ENCODE measurements at places on chromosomes 2 and 18.

DNA sequence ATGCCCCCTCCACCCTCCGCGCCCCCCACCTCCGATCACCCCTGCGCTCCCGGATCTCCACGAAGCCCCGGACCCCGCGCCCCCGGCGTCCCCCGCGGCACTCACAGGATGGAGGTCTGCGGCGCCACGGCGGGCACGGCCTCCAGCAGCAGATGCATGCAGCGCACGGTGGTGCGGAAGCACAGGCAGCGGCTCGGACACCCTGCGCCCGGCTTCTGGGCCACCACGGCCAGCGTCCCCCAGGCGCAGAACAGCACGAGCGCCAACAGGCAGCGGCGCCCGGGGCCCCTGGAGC lies 217 bp downstream of the PXDN start:
- DNase-seq = no peak

GRCh38 chr2:8498994-8499393 lies 182.9 kb upstream of the ID2 start:
- no peak for DNase-seq

DNA sequence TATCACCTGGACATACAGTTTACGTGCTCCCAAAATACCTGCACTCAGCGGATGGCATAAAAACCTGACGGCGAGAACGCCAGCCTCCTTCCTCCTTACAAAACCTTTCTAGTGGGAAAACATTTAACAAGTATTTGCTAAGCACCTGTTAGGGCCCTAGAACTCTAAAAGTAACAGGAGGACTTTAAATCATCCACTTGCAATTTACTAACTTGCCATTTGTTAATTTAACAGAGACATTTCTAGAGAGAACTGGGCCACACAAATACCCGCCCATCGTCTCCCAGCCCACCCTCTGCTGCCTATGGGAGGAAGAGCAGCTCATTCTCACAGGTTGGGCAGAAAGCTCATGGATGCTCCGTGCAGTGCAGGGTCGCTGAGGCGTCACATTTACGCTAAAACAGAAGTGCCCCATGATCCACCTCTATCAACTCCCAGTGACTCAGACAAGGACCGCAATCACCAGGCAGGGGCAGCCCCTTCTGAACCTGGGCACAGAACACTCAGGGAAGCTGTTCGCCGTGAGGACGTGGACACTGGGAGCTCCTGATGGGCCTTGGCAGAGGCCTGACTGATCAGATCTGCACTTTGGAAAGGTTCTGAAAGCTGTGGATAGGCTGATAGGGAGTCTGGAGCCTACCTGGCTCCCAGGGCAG lies 106.9 kb downstream of the HDAC4 start:
- no peak for DNase-seq

DNA sequence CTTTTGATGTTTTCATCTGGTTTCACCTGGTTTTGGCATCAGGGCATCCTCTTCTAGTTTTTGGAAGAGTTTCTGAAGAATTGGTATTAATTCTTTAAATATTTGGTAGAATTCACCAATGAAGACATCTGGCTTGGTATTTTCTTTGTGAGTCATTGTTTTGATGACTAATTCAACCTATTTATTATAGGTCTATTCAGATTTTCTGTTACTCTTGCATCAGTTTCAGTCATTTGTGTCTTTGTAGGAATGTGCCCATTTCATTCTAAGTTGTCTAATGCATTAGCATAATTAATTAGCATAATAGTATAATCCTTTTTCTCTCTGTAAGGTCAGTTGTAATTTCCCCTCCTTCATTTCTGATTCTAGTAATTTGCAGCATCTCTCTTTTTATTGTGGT lies 8.0 kb downstream of the GNLY start:
- no peak for DNase-seq

- DNase-seq = no peak
Observed at GRCh38 chr2:222795450-222796357, 65.1 kb upstream of the ACSL3 start.

GRCh38 chr18:70331456-70332097 lies 42.7 kb downstream of the SOCS6 start:
- DNase-seq = no peak

- DNase-seq = no peak
Observed at GRCh38 chr2:100592226-100592625, 29.4 kb downstream of the PDCL3 start.

DNA sequence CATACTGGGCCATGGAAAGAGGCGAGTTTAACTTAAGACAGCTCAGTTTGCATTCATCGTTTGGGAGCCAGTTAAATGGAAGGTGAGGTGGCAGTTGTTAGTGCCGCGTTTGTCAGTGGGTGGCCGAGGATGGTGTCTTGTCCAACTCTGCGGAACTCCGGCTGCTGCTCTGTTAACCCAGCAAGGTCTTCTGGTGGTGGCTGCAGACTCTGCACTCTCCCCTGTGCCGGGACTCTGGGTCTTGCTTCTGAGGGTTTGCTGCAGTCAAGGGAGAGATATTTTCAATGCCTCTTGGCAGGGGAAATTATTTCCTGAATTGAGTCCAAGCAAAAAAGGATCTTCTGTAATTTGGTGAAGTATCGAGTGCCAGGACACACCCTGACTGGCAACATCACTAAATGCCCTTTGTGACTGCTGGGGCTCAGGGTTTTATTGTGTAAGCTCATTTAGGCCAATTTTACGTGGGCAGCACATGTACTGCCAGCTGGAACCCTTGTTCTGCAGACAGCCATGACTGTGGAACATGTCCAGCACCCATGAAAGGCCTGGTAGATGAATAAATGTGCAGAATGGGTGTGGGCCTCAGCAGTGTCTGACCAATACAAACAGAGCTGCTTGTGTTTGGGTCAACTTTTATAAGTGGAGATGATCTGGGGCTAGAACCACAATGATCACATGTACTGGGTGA lies 58.1 kb downstream of the IL1R2 start:
- DNase-seq = no peak

DNA sequence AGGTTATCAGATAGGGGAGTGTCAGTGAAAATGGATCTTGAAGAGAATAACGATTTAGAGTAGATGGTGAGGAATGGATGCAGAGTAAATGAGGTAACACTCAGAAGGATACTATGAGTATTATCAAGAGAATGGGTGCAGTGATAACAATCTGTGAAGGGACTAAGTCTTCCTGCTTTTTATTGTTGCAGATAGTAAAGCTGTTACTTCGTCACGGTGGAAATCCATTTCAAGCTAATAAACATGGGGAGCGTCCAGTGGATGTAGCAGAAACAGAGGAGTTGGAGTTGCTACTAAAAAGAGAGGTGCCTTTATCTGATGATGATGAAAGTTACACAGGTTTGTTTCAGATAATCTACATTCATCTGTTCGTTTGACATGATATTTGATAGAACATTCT lies 85.1 kb downstream of the ANKRD12 start:
- DNase-seq = no peak

DNA sequence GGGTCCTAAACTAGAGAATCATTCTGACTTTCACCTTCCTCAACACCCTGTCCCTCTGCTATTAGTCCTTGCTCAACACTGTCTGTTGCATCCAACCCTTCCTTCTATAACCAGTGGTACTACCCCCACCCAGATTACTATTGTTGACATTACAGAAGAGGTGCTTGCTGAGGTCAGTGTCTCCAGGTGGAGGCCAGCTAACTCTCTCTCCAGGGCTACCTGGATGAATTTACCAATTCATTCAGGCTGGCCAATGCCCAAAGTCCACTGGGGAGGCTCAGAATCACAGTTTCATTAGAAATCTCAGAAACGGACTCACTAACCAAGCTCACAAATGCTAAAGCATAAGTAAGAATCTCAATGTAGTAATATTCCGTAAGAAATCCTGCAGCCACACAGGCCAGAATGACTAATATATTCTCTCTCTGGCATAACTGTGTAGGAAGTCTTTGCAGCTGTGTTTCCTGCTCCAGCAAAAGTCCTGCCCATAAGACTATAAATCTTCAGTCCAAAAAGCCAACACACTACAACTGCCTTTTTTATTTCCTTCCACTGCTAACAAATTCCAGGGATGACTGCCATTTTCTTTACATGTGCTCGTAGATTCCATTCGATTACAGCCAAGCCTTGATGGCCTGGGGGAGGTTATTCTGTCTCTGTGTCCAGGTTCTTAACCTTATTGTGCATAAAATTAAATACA lies 10.0 kb upstream of the TTR start:
- DNase-seq = peak; percentile 54

DNA sequence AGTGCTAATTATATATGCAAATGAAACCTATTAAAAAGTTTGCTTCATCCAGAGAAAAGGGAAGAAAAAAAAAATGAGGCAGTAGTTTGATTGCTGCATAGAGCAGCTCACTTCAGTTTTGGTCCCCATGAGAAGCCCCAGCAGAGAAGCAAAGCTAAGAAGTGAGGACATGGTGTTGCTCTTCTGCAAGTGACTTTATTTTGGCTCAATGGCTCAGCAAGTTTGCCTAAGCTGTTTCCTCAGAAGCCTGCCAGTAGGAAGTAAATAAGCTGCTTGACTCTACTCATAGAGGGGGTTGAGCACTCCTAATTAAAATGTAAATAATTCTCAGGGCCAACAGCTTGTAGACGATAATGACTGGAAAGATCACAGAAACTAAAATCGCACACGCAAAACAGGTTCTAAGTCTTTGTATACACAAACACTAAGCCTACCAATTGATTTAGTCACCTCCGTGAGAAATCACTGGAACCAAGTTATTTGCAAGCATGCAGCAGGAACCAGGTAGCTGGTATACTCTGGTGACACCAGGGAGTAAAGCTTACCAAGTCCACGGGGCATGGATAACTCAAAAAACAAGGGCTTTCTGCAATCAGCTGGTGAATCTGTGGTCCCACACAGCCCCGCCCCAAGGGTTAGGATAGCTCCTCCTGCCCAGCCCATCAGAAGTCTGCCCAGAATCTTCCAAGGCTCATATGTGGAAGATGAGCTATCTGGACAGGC lies 39.7 kb upstream of the NABP1 start:
- no peak for DNase-seq

DNA sequence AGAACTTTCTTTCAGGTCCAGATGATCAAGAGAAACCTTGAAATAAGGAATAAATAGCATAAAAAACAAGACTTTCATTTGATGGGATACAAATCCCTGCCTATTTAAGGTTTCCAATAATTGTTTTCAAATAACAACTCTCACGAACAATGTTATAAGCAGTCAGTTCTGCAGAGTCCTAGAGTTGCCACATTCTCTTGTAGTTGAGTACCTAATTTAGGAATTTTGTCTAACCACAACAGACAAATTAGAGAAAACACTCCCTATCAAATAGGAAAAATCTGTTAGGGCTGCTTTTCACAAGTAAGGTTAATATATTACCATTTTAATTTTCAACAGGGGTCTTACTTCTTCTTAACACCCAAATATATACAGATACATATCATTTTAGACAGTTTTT lies 130.1 kb upstream of the CDH20 start:
- DNase-seq = no peak

GRCh38 chr18:58038063-58038462 lies 6.0 kb upstream of the NEDD4L start:
- no peak for DNase-seq

Measured in skeletal muscle cell (primary cell).